Activated CD4-positive, alpha-beta T cell treated with anti-CD3 and anti-CD28 coated beads, Interleukin-2, amount 10 ng/mL, durations not matched to agents 7 days and 5 days (primary cell): ENCODE measurements at places on chromosomes 1 and 21.
A peak's percentile ranks its signal among the peaks of the same experiment; 100 is the strongest.

DNA sequence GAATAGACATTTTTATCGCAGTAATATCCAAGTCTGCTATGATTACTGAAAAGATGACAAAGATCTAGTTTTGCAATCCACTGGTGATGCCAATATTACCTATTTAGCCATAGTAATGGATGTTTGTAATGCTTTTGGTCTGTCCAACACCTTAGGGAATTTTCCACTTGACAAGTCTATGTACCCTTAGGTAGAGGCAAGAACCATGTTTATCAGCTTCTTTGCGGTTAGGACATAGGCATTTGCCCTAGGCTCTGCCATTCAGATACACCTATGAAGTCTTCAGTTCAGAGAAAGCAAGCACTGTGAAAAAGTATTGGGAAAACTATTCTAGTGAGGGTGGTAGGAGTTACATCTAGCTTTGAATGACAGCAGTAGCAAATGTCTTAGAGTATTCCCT lies 40.2 kb upstream of the SLC35D1 start:
- DNase-seq, result no peak

- no peak for DNase-seq
These were observed 96.9 kb downstream of the ERG start for GRCh38 chr21:38401191-38401926.

DNA sequence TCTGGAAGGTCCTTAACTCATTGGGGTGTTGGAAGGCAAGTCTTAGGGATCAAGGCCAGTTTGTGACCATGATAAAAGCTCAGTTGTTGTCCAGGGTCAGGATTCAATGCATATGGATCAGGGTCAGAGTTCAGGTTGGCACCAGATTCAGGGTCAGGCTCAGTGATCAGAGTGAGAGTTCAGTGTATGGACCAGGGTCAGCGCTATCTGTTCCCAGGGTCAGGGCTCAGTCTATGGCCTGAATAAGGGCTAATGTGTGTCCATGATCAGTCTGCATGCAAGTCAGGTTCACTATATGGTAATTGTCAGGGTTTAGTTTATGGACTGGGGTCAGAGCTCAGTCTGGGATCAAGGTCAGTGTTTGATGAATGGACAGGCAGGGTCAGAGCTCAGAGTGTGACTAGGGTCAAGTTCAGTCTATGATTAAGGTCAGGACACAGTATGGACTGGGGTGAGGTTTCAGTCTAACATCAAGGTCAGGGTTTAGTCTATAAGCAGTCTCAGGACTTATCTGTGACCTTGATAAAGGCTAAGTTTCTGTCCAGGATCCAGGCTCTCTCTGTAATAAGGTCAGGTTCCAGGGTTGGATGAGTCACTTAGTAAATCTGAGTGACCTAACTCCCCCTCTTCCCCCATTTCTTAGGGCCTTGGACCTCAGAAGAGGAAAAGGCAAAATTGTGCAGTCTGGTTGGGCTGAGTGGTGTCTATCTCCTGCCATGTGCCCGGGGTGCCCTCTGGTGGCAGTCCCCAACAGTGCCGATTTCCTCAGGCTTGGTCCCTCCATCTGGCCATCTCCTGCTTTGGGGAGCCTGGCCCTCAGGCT lies 23.8 kb downstream of the KNCN start:
- peak; percentile 79 for DNase-seq

- peak; percentile 38 for DNase-seq
These were observed 196.5 kb downstream of the DYRK1A start for GRCh38 chr21:37562920-37563640.

DNA sequence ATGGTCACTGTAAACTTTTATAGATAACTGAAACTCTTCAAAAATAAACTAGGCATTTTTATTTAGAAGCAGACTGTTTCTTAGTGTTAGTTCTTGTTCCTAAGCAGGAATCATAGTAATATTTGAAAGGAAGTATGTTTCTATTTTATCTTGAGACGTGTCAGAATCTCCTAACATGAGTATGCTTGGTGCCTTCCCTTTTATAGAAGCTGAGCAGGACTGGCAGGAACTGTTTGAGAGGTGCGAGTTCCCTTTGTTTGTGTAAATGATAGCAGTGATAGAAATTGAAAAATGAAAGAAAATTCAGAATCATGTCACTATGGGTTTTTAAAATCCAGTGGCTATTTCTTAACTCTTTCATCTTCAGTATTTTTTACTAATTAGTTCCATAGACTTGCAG lies 56.9 kb downstream of the LRRC8D start:
- DNase-seq, result no peak

GRCh38 chr1:79859212-79859948 lies 852.9 kb upstream of the ADGRL4 start:
- DNase-seq, result no peak

- DNase-seq, result no peak
These were observed 467.3 kb downstream of the CAMTA1 start for GRCh38 chr1:7252411-7253117.

- DNase-seq, result no peak
These were observed 10.9 kb upstream of the LRRC3 start for GRCh38 chr21:44444286-44444931.

- no peak for DNase-seq
These were observed 162.7 kb downstream of the IER5 start for GRCh38 chr1:181251001-181251712.

GRCh38 chr1:15110867-15111230 lies 42.7 kb upstream of the TMEM51 start:
- no peak for DNase-seq

GRCh38 chr21:28261298-28261697 lies 731.4 kb downstream of the LTN1 start:
- DNase-seq, result no peak

DNA sequence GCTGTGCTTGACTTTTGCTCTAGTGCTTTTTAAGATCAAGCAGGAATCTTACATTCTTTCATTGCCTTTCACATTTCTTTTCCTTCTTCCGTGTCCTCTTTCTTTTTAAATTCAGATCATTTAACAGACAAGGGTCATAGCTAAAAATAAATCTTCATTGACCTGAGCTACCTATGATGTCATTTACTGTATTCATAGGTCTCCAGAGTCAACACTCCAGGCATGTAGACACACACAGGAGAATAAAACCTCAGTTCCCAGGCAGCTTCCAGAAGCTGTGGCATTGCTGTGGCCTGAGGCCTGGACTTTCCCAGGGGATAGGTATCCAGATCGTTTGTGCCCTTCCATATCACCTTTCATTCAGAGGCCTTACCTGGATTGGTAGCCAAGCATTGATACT lies 38.5 kb upstream of the ENAH start:
- DNase-seq, result no peak

DNA sequence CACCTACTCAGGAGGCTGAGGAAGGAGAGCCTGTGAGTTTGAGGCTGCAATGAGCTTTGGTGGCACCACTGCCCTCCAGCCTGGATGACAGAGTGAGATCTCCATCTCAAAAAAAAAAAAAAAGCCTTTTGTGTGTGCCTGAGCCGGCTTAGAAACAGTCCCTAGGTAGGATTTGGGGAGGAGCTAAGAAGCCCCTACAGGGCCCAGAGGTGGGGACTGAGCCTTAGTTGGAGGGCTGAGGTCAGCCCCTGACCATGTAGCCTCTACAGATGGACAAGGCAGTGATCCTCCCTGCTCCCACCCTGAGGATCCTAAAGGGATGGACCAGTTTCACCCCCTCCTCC lies 2.5 kb downstream of the ADAMTSL4 start:
- DNase-seq, result no peak

DNA sequence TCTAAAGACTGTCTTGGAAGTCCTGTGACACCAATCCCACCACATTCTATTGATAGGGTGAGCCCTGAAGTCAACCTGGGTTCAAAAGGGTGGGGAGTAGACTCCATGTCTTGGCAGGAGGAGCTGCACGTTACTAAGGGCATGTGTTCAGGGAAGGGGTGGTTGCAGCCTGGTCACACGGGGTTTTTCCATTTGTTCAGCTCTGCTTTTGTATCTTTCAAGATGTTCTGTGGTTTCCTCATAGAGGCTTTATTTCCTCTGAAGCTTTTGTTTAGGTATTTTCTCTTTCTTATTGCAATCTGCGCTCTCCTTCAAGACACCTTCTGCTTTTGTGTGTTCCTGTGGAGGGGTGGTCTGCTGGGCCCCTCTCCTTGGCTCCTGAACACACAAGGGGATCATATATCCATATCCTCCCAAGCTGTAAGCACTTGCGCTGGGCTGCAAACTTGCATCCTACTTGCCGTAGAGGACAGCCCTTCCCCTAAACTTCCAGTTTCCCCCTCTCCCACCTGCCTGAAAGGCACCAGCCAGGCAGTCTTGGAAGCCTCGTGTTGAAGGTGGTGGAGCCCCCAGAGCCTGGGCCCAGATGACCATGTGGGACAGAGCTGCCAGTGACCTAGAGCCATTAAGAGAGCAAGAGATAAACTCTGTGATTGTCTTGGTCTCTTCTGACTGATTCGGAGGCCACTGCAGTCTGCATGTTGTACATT lies 62.5 kb upstream of the TRAPPC10 start:
- DNase-seq, result peak; percentile 34

- DNase-seq, result no peak
These were observed 89.0 kb upstream of the HMCN1 start for GRCh38 chr1:185645162-185645640.

- no peak for DNase-seq
These were observed at the start of gene NR0B2 for GRCh38 chr1:26913754-26914619. Gene NR0B2, minus strand, starts transcription at chr1:26913975. Its CDS starts 35 bp downstream, at chr1:26913940.

- DNase-seq, result no peak
These were observed 43.7 kb upstream of the IPO9 start for GRCh38 chr1:201785291-201785690.

GRCh38 chr1:109754738-109755137 lies 9.0 kb downstream of the EPS8L3 start:
- no peak for DNase-seq

GRCh38 chr1:160101717-160102522 lies 3.5 kb upstream of the IGSF8 start:
- no peak for DNase-seq

DNA sequence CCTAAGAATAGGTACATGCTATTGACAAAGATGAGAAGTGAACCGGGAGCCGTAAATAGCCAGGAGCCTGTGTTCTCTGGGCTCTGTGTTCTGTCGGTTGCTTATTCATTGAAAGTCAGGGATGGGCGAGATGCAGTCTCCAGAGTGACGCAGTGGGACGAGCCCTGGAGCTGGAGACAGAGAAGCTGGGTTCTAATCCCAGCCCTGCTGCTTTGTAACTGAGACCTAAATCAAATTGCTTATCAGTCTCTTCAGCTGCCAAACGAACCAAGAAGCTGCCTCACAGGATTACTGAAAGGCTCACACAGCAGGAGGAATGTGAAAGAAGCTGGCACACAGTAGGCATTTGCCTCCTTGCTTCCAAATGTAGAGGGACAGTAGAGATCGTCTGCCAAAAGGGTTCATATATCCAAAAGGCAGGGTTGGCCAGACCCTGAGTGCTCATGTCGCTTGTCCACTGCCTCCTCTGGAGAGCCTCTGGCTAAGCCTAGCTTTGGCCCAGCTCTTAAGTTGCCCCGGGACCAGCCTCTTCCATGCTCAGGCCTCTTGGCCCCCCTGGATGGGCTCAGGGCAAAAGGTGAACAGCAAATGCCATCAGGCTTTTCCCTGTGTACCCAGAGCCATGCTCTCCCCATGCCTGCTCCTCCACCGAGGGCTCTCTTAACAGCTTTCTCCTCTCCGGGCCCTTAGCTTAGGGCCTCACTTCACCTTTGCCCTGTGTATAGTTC lies 134.2 kb upstream of the IPO9 start:
- no peak for DNase-seq

GRCh38 chr1:36861375-36861774 lies 172.9 kb downstream of the GRIK3 start:
- no peak for DNase-seq

- DNase-seq, result no peak
These were observed 18.7 kb downstream of the UQCRHL start for GRCh38 chr1:15788624-15789301.

- no peak for DNase-seq
These were observed 66.0 kb upstream of the LAPTM5 start for GRCh38 chr1:30823627-30823968.

- no peak for DNase-seq
These were observed 69.5 kb downstream of the LHX8 start for GRCh38 chr1:75203415-75204277.
